Spinal cord (tissue), 10 donors: ENCODE measurements at places on chromosomes 2 and 18.

DNA sequence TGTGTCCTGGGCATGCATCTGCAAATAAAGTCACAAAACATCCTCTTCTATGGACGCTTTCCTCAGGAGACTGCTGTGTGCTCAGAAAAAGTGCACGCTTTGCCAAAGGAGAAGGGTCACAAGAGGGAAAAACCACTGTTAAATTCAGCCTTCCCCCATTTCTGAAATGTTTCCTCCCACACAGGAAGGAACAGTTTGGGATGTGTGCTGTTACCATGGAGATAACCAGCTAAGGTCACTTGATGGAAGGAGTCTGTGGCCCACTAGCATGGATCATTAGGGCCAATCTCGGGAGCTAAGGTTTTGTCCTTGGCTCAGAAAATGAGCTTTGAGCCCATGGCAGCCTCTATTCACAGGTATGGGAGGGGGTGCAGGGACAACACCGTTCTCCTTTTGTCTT is 5.6 kb downstream of the KCNE4 start:
- DNase-seq = peak; percentile 49
- peak overlapping the region; percentile 83 for H3K27ac ChIP-seq
- no peaks in the 10 kb centered on the region for H3K27me3 ChIP-seq
- peaks cover 39% of the 10 kb centered on the region for H3K4me1 ChIP-seq

DNA sequence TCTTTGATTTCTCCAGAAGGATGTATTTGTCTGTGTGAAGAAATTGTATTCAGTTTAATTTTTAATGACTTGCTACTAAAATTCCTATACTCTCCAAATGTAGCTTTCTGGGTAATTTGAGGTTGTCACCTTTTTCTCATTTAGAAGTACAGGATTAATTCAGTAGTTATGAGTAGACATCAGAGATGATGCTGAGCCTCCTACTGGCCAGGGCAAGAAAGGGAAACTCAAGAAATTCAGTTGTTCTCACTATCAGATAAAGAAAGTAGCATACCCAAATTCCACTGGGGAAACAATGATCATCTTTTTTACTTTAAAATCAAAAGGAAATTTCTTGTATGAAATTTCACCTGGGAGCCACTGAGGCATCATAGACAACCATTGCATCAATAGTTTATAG is 199.4 kb downstream of the SATB2 start:
- H3K27ac ChIP-seq = no peak overlapping the region
- no peaks in the 10 kb centered on the region for H3K36me3 ChIP-seq
- no peaks in the 10 kb centered on the region for H3K27me3 ChIP-seq
- H3K4me3 ChIP-seq = no peak overlapping the region
- H3K4me1 ChIP-seq = no peaks in the 10 kb centered on the region

DNA sequence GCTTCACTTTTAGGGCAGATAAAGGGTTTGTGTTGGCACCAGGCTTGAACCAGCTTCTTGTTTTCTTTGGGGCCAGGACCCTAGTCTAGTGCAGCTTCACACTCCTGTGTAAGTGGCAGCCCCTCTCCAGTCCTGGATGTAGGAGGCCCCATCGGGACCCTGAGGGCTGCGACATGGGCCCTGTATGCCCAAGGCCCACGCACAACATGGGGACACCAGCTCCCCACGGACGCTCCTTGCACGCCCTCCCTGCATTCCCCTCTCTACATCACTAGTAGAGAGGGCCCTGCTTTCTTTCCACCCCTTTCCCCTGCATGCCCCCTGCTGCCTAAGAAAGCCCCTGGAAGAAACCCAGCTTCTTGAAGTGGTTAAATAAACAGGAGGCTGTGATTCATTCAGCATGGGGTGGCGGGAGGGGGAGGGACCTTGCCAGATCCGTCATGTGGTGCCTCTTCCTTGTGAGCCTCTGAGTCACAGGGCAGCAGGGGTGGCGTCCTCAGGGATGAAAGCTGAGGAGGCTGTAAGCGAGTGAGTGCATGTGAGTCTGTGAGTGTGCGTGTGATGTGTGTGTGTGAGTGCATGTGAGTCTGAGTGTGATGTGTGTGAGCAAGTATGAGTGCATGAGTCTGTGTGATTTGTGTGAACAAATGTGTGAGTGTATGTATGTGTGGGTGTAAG is 42.5 kb downstream of the COPS8 start:
- H3K36me3 ChIP-seq = no peaks in the 10 kb centered on the region
- no peak for DNase-seq
- H3K4me3 ChIP-seq = no peak overlapping the region
- no peak overlapping the region for H3K27ac ChIP-seq
- peaks cover 4% of the 10 kb centered on the region for H3K4me1 ChIP-seq

DNA sequence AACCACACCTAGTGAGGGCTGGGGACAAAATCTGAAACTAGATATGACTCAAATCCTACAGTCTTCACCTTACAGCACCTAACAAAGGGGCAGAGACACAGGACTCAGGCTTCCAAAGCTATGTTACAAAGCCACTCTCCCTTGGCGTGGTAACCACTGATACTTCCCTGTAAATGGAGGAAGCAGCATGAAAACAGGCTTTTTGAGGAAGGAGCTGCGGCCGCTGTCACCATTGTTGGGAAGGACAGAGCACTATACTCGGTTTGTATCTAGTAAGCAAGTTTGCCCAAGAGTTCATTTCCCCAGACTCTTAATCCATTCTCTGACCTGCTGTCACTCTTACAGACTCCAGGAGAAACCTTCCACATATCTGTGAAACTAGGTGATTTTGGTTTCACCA is 60.3 kb downstream of the LONRF2 start:
- DNase-seq = no peak
- H3K4me1 ChIP-seq = peaks cover 20% of the 10 kb centered on the region
- no peaks in the 10 kb centered on the region for H3K27me3 ChIP-seq
- no peak overlapping the region for H3K4me3 ChIP-seq

GRCh38 chr2:234308813-234309195 is 188.1 kb downstream of the ARL4C start:
- no peaks in the 10 kb centered on the region for H3K36me3 ChIP-seq
- no peak overlapping the region for H3K4me3 ChIP-seq
- no peaks in the 10 kb centered on the region for H3K4me1 ChIP-seq
- no peak for DNase-seq

DNA sequence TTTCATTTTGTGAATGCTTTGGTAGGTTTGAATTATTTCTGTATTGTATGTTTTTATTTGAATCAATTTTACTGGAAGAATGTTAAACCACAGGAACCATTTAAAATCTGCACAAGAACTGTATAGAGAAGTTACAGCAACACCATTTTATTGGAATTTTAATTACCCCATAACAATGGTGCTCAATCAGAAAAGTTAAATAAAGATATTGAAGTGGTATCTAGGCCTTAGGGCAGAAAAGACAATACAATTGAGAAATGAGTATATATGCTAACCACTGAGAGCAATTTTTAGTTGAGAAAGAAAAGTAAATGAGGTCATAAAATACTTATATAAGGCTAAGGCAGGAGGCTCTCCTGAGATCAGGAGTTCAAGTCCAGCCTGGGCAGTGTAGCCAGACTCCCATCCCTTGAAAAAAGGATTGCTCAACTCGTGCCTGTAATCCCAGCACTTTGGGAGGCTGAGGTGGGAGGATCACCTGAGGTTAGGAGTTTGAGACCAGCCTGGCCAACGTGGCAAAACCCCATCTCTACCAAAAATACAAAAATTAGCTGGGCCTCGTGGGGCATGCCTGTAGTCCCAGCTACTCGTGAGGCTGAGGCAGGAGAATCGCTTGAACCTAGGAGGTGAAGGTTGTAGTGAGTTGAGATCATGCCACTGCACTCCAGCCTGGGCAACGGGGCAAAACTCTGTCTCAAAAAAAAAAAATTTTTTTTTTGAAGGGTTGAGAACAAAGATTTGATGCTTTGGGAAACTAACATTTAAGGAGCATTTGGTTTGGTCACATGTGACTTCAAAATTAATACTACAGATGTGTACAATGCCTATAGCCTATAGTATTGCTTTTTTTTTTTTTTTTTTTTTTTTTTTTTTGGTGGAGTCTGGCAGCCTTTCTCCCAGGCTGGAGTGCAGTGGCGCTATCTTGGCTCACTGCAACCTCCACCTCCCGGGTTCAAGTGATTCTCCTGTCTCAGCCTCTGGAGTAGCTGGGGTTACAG is 212.9 kb upstream of the STON1 start:
- no peak overlapping the region for H3K4me3 ChIP-seq
- no peak overlapping the region for H3K27ac ChIP-seq
- H3K36me3 ChIP-seq = no peaks in the 10 kb centered on the region

DNA sequence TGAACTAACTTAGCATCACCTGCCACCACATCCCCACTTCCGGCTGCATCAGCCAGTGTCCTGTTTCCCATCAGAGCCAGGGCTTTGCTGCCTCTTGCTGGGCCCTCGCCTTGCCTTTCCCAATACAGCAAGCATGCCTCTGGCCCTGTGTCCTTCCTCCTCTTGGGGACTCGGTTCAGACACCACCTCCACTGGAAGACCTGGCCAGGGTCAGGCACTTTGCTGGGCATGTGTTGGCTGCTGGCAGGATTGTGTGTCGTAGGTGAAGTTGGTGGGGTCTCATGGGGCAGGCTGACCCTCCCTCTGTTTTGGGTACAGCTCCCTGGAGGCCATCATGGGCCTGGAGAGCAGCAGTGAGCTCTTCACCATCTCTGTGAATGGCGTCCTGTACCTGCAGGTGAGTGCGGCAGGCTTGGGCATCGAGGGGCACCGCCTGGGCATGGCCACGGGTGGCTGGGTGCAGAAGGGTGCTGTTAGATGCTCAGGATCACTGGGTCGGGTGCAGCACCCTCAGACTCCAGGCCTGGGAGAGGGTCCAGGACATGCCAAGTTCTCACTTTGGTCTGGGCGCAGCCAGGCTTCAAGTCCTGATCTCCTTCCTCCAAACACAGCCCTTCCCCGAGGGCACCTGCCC is 6.6 kb downstream of the ERFE start:
- H3K27ac ChIP-seq = no peak overlapping the region
- no peak for DNase-seq
- peaks cover 51% of the 10 kb centered on the region for H3K36me3 ChIP-seq
- peaks cover 17% of the 10 kb centered on the region for H3K4me1 ChIP-seq
- peaks cover 22% of the 10 kb centered on the region for H3K27me3 ChIP-seq

DNA sequence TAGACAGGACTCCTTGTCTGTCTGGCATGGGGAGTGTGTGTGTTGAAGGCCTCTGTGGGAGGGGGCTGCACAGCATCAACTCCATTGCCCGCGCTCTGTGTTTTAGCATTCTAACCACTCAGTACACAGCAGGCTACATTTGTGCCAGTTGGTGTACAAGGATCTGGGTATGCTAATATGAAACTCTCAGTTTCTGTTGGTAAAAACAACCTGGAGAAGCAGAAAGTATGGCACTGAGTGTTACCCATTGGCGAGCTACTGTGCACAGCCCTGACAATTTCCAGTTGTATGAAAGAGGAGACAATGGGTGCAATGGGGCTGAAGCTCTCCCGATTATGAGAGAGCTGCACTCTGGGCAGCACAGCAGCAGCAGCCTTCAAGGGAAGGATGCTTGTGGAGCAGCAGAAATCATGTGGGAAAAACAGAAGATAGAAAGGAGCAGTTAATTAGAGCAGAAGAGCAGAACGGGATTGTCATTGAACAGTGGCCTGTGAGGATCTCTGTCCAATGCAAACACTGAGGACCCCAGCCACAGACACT is 443.6 kb downstream of the CBLN2 start:
- no peak overlapping the region for H3K27ac ChIP-seq
- H3K4me1 ChIP-seq = peaks cover 6% of the 10 kb centered on the region
- H3K4me3 ChIP-seq = no peak overlapping the region
- no peak for DNase-seq
